ENCODE measurements at places on chromosomes 11 and 22. TPM values are rescaled to one million over a fixed set of nuclear protein-coding genes. Genes with fewer than 3 reads are reported as not detected.

Gene PSMC3
- 106 TPM for polyA plus RNA-seq

Gene STIM1
- polyA plus RNA-seq, result 43.6 TPM

Gene FIBIN
- not detected for polyA plus RNA-seq

Gene PATE4
- polyA plus RNA-seq, result not detected

Gene CHRM4
- polyA plus RNA-seq, result 0.15 TPM

Gene PHF21B
- polyA plus RNA-seq, result not detected

Gene CRYBB3
- not detected for polyA plus RNA-seq

DNA sequence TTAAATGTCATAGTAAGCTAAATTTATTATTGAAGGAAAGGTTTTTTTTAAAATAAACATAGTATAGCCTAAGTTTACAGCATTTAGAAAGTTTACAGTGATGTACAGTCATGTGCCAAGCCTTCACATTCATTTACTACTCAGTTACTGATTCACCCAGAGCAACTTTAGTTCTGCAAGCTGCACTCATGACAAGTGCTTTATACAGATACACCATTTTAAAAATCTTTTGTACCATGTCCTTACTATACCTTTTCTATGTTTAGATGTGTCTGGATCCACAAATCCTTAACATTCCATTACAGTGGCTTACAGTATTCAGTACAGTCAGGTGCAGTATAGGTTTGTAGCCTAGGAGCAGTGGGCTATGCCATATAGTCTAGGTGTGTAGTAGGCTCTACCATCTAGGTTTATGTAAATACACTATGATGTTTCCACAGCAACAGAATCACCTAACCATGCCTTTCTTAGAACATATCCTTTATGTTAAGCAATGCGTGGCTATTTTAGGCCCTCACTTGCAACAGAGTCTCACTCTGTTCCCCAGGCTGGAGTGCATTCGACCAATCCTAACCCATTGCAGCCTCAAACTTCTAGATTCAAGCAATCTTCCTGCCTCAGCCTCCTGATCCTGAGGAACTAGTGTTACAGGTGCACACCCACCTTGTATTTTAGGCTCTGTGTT lies 79.5 kb upstream of the SLC25A18 start:
- DNase-seq, result no peak

DNA sequence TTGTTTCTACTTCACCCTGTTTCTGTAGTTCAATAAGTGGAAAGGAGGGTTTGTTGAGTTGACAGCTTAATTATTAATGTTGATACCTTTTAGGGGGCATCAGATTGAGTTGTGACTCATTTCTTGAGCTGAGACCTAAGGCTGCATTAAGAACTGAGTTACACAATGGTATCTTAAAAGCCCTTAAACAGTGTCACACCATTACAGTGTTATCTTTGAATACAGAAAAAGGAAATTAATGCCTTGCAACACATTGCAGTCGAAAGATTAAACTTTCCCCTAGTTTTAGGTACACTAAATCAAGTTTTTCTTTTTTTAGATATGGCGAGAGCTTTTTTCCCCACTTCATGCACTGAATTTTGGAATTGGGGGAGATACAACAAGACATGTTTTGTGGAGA lies 16.7 kb downstream of the PAFAH1B2 start:
- no peak for DNase-seq

DNA sequence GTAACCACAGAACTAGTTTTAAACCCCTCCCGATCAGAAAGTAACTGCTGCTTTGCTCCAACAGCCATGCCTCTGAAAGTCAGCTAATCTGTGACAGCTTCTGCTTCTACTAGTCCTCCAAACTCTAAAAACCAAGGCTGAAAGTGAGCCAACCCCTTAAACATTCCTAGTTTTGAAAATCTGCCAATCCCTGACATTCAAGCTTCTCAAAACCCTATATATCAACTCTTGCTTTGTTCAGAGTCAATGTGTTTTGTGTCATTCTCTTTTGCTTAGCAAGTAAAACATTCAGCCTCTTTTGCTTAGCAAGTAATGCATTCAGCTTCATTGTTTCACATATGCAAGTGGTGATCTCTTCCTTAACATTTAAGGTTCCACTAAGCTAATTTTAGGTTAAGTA lies 56.9 kb downstream of the ATG16L2 start:
- DNase-seq, result no peak

- no peak for DNase-seq
Observed at GRCh38 chr11:41788177-41788576, 328.7 kb upstream of the LRRC4C start.

GRCh38 chr11:11989774-11990744 lies 18.4 kb downstream of the DKK3 start:
- DNase-seq, result no peak

- no peak for DNase-seq
Observed at GRCh38 chr11:19980957-19981669, 179.2 kb downstream of the DBX1 start.

- DNase-seq, result no peak
Observed at GRCh38 chr11:72069200-72069599, 11.1 kb downstream of the NUMA1 start.

DNA sequence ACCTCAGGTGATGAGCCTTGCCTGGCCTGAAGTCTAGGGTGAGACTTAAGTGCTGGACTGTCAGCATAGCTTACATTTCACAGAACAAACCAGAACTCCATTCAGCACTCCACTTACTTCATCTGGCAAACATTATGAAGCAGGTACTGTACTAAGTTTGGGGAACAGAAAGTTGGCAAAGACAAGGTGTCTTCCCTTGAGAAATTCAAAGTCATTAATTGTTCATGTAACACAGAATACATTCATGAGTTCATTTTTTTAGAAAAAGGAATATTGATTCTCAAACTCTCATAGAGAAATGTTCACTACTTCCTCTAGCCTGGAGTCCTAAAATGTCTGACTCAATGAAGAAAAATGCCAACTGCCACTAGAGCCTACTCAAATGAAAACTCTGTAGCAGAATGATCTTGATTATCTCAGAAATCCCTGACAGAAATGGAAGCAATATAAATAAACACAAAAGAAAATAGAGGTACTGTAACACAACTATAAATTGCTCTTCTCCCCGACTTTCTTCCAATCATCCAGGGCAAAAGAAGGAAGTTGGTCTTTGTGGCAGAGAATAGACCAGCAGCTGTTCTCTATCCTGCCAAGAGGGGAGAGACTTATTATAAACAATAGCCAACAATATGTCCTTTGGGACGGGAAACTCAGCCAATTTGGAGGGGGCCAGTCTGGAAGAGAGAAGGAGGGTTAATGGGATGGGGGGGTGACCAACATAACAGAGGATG lies 129.2 kb upstream of the MTMR2 start:
- no peak for DNase-seq

DNA sequence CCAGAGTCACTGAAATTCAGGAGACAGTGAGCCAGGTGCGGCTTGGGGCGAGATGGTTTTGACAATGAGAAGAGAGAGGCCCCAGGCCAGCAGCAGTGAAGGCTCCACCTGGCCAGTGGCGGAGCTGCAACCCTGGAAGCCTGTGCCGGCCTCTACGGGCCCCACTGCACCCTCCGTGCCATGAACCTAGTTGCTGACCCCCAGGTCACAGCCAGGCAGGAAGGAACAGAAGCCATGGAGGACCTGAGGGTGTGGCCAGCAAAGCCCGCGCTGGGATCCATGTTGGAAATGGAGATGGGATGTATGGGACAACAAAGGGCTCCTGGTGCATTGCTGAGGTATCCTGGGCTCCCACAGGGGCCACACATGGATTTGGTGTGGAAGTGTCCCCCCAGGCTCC lies 1528.5 kb downstream of the BRD1 start:
- DNase-seq, result no peak

DNA sequence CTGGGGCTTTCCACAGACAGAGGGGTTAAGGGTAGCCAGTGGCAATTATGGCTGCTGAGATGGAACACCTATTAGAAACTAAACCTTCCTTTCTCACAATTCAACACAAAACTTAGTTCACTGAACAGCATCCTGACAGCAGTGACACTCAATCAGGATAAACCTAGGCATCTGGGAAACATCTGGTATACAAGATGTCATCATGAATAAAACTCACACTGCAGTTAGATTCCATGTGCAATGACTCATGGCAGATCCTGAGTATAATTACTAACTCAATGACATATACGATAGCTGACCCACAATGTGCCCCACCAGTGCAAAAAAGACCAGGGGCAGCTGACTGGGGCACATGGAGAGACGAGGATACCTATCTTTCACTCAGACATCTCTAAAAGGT lies 17.7 kb downstream of the RBFOX2 start:
- DNase-seq, result no peak

- DNase-seq, result no peak
Observed at GRCh38 chr11:17013548-17014320, 480 bp downstream of the PLEKHA7 start.

DNA sequence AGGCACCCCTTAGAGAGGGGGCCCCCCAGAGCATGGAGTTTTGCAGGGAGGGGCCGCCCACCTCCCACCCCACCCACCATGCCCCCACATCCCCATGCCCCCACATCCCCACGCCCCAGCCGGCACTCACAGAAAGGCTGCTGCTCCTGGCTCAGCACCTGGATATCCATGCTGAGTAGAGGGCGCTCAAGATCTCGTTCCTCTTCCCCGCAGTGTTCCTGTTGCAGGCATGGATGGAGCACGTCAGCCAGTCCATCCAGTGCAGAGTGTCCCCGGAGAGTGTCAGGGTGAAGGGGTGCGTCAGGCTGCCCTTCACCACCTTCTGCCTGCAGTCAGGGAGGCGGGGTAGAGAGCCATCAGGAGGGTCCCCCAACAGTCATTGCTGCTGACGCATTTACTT lies 156.2 kb downstream of the CRYBB2 start:
- DNase-seq, result no peak

- DNase-seq, result no peak
Observed at GRCh38 chr22:22927888-22928665, 40.5 kb downstream of the IGLL5 start.

DNA sequence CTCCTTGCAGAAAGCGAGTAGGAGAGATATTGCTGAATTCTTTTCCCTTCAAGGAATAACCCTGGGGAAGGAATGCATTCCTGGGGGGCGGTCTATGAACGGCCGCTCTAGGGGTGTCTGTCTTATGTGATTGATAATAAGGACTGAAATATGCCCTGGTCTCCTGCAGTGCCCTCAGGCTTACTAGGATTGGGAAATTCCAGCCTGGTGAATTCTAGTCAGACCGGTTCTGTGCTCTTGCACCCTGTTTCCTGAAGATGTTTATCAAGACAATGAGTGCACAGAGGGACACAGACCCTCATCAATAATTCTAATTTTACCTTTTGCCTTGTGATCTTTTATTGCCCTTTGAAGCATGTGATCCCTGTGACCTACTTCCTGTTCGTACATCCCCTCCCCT lies 140.7 kb downstream of the LUZP2 start:
- DNase-seq, result no peak

DNA sequence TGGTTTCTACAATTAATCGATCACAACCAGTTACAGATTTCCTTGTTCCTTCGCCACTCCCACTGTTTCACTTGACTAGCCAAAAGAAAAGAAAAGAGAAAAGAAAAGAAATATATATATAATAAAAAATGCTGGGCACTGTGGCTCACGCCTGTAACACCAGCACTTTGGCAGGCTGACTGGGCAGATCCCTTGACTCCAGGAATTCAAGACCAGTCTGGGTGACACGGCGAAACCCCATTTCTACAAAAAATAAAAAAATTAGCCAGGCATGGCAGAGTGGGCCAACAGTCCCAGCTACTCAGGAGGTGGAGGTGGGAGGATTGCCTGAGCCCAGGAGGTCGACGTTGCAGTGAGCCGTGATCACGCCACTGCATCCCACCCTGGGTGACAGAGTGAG lies 83.8 kb downstream of the NAT10 start:
- no peak for DNase-seq

GRCh38 chr11:118521892-118522311 lies 5.4 kb upstream of the TTC36 start:
- DNase-seq, result no peak

- no peak for DNase-seq
Observed at GRCh38 chr22:27472975-27473374, 328.6 kb downstream of the MN1 start.

GRCh38 chr11:69159150-69159852 lies 3.6 kb downstream of the SMIM38 start:
- DNase-seq, result no peak

- DNase-seq, result no peak
Observed at GRCh38 chr22:50058061-50058905, at the start of gene TTLL8. TSS of gene TTLL8 (minus strand) at chr22:50058298.

GRCh38 chr22:17742527-17742902 lies 31.8 kb downstream of the BID start:
- peak; percentile 53 for DNase-seq

DNA sequence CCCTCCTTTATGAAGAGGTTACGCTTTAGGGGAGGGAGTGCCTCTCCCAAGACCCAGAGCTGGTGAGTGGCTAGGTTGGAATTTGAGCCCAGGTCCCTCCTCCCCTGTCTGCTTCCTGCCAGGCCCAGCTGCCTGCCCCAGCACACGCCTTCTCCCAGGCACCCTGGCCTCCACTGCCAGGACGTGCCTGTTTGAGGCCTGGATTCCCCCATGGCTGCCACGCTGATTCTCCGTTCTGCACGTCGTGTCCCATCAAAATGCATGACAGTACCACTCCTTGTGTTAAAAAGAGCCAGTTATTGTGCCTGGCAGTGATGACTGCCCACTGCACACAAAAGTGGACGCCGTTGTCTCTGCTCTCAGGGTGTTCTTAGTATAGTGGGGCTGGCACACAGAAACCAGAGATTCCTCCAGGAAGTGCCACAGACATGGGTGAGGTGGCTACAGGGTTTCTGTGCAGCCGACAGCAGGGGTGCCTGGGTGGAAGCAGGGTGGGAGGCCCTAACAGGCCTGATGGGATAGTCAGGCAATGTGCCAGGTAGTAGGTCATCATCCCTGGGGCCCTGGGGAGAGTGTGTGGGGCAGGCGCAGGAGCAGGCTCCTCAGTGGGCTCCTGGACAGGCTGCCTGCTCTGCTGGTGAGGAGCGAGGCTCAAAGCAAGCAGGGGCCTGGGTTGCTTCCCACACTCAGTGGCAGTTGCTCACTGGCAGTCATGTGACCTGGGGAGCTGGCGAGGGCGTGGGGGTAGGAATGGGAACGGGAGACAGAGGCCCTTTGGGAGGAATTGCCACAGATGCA lies 24.2 kb downstream of the MED15 start:
- no peak for DNase-seq

DNA sequence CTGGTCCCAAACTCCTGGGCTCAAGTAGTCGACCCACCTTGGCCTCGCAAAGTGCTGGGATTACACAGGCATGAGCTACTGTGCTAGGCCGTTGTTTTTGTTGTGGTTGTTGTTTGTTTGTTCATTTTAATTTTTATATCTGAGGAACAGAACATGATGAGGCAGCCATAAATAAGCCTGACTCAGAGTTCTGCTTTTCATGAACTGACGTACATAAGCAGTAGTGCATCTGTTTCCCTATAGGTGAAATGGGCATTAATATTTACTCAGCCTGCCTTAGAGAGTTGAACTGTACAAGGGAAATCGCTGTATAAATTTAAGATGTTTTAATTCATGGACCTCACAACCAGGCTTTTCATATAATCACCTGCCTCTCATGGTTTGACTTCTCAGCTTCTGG lies 80.5 kb downstream of the PDHX start:
- no peak for DNase-seq

- DNase-seq, result no peak
Observed at GRCh38 chr11:76671237-76671592, 668 bp upstream of the LRRC32 start.

Measured in naive thymus-derived CD4-positive, alpha-beta T cell (primary cell).